Smooth muscle cell of the brain vasculature (primary cell): ENCODE measurements at places on chromosomes 12 and 14.

DNA sequence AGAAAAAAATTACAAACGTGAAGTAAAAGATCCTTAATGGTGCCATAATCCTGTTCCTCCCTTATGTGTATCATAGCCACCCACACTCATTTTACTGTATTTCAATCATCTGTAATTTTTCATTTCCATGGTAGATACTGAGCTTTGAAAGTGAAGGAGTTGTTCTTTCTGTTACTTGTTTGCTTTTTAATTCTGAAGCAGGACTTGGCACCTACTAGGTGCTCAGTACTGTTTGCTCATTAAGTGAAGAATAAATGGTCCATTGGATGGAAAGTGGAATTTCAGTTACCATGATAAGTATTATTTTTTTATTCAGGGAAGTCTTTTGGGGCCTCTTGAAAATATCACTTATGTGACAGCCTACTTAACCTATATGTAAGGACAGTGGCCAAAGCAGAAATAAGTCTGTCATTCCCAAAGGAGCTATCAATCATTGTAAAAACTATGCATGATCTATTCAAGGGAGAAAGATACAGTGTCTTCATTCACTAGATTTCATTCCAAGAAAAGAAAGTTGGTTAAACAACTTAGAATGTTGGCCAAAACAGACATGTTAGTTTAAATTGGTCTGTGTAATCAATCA is 1244.4 kb upstream of the SEL1L start:
- no peak for DNase-seq

DNA sequence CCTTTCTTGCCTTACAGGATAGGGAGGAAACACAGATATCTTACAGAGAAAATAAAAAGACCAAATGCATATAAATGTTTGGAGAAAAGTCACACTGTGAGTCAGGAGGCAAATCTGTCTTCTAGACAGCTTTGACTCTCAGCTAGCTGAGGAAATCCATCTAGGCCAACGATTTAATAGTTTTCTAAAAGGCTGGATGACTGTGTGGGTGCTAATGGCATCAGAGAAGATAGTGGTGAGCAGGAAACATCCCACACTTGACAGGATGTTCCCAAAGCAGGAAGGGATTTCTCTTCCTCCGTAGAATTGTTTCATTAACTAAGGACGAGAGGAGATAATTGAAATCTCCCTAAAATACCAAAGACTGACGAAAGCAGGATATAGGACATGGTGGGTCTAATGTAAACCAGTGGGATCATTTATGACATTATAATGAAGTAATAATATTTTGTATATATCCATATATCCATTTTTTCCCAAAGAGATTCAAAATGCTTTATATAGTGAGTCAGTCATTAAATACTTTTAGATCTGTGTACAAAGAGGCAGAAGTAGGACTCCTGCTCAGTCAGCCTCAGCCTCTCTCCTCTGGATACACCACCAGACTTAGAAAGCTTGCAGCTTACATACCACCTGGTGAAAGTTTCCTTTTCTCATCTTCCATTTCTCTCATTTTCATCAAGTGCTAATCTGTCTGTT is 44.3 kb upstream of the PSMA6 start:
- no peak for DNase-seq

- DNase-seq: no peak
Measured at GRCh38 chr12:48004053-48004941, at the start of gene COL2A1. Gene COL2A1 (minus strand): TSS chr12:48004476. CDS start chr12:48004321, 155 bp downstream.

DNA sequence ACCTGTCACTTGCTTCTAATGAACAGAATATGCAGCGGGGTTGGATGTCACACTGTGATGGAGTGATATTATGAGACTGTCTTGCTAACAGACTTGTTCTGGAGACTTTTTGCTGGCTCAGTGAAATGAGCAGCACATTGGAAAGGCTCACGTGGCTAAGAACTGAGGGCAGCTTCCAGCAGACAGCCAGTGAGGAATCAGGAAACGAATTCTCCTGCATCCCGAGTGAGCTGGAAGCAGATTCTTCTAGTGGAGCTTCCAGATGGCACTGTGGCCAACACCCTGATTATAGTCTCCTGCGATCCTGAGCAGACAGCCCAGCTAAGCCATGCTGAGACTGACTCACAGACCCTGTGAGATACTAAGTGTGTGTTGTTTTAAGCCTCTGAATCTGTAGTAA is 16.1 kb upstream of the TSPAN9 start:
- peak; percentile 63 for DNase-seq

GRCh38 chr14:95463171-95463901 is 53.1 kb downstream of the SYNE3 start:
- no peak for DNase-seq

- DNase-seq: no peak
Measured at GRCh38 chr14:82528016-82528415, 994.4 kb upstream of the SEL1L start.

GRCh38 chr12:67524861-67525616 is 123.5 kb upstream of the DYRK2 start:
- DNase-seq: no peak

DNA sequence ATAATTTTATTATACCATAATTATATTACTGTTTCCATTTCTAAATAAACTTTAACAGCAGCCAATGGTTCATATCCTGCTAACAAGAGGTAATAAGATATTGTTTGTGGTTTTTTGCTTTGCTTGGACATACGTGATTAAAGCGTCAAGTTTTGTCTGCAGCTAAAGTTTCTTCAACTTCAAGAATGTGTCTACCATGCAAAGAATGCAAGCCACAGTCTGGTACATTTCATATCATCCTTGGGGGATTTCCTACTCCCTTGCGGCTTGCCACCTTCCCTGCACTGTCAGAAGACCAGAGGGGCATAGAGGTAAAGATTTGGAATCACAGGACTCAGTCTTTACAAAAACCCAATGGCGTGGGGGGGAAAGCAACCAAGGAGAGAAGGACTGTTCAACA is 125.2 kb downstream of the MED13L start:
- no peak for DNase-seq

GRCh38 chr12:57729321-57729844 is 9.2 kb downstream of the AGAP2 start:
- DNase-seq: no peak

- no peak for DNase-seq
Measured at GRCh38 chr12:48815126-48816110, 2.9 kb upstream of the CACNB3 start.

- no peak for DNase-seq
Measured at GRCh38 chr14:104794993-104795780, at the start of gene AKT1. Gene AKT1 (minus strand): TSS chr14:104795748. CDS start chr14:104792643, 3,105 bp downstream.

GRCh38 chr12:124395986-124396385 is 101.1 kb downstream of the RFLNA start:
- no peak for DNase-seq
